ENCODE measurements at places on chromosomes 2 and 18.

DNA sequence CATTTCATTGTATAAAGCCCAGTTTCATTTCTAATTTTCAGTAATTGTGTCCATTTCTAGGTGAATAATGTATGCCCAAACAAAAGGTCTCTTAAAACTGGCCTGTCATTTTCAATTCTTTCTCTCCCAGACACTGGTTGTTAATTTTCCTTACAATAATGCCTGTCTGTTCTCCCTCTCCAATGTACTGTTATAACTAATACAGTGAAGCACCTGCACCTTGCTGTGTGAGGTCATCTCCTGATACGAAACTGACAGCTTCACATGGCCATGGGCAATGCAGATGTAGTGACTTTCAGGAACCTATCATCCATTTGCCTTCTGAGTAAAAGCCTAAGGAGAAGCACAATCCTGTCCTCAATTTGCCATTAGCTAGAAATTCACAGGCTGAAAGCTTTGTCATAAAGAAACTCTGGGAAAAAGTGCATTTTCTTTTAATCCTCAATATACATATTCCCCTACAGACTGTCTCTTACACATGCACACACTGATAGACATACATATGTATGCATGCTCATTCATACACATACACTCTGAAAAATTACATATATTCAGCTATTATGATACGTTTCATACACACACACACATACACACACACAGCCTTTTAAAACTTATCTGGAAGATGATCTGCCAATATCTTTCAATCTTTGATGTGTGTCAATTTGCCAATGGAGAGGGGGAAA lies 1030.3 kb downstream of the TDRD15 start:
- DNase-seq = no peak

GRCh38 chr2:86213056-86213455 lies 13.8 kb downstream of the MRPL35 start:
- no peak for DNase-seq

DNA sequence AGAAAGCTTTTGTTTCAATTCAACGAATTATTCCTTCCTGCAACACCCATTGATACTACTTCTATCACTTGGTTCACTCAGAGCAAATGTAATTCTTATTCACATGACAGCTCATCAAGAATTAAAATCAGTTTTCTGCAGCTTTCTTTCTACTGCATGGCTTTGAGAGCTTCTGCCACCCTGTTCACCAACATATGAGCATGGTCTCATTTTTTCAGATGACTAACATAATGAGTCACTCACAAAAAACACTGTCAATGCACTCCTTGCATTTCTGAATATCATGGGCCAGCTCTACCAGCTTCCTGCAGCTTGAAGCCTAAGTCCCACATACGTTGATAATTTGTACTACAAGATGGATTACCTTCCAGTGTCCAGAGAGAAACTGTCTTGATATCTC lies 342.9 kb downstream of the LRATD1 start:
- DNase-seq = no peak

DNA sequence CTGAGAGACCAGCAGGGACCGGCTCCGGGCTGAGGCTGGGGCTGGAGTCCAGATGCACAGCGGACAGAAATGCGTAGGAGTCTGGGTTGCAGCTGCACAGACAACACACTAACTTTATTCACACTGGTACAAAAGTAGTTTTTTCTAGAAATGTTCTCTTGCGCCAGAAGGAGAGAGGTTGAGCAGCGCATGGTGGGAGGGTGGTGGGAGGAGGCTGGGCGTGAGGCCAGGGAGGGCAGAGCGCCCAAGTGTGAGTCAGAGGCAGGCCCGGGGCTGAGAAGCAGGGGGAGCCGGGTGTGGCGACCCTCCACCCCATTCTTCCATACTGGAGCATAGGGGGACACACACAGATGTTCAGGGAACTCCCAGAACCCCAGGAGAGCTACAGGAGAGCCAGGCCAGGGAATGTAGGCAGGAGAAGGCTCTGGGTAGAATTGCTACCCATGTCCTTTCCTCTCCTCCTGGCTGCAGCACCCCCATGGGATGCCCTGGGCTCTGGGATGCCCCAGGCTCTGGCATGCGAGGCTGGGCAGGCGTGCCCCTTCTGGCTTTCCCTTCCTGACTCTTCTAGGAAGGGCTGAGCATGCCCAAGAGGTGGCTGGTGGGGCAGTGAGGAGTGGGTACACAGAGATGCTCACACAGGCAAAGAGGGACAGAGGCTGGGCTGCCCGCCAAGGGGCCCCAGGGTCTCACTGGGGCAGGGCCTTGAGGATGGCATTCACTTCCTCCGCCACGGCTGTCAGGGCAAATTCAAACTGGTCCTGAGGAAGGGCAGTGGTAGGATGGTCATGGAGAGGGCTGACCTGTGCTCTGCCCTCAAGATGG lies 10.6 kb downstream of the DNAJB2 start:
- DNase-seq = no peak

GRCh38 chr2:235360446-235360845 lies 133.4 kb upstream of the AGAP1 start:
- DNase-seq = no peak

GRCh38 chr2:157106950-157107349 lies 150.6 kb upstream of the GALNT5 start:
- DNase-seq = no peak

DNA sequence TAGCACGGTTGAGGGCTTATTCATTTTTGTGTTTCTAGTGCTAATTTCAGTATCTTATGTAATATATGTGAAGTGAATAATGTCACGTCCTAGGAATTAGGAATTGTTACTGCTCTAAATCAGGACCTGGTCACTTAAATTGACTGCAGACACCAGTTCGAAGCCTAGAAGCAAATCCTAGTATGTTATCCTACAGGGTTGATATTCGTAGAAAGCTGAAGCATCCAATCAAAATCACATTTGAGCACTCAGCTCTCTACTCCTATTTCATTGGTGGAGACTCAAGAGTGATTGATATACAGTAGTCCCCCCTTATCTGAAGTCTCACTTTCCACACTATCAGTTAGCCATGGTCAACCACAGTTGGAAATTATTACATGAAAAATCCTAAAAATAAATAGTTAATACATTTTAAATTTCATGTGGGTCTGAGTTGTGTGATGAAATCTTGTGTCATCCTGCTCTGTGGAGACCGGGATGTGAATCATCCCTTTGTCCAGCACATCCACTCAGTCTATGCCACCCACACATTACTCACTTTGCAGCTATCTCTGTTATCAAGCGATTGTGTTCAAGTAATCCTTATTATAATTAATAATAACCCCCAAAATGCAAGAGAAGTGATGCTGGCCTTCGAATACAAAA lies 35.2 kb upstream of the SCN9A start:
- no peak for DNase-seq

- no peak for DNase-seq
Measured at GRCh38 chr18:49111191-49111988, 160.6 kb upstream of the SMAD7 start.

GRCh38 chr2:8234253-8234652 lies 447.6 kb upstream of the ID2 start:
- DNase-seq = no peak

DNA sequence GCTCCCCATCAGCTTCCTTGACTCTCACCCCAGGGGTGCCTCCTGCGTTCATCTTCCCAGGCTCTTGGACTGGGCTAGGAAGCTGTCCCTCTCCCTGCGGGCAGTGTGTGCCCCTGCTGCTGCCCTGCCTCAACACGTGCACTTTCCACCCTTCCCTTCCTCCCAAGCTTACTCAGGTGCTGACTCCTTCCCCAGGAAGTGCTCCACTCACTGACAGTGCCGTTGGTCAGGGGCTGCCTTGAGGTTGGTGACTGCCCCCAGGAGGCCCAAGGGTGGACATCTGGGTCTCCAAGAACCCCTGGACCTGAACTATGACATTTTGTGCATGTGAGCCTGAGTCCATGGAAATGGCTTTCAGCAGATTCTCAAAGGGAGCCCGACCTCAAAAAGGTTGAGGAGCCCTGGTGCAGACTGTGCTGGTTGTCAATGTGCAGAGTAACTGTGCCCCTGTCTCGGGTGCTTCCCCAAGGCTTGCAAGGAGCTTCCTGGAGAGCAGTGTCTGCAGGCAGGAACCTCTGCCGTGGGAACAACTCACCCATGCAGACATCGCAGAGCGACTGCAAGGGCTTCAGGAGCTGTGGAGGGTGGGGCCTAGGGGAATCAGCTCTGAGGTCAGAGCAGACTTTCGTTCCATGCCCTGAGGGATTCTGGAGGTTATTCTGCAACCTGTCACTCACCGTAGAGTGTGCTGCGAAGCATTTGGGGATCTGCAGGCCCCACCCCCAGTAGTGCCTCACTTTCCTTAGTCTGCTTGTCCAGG lies 116.5 kb upstream of the MCFD2 start:
- no peak for DNase-seq

DNA sequence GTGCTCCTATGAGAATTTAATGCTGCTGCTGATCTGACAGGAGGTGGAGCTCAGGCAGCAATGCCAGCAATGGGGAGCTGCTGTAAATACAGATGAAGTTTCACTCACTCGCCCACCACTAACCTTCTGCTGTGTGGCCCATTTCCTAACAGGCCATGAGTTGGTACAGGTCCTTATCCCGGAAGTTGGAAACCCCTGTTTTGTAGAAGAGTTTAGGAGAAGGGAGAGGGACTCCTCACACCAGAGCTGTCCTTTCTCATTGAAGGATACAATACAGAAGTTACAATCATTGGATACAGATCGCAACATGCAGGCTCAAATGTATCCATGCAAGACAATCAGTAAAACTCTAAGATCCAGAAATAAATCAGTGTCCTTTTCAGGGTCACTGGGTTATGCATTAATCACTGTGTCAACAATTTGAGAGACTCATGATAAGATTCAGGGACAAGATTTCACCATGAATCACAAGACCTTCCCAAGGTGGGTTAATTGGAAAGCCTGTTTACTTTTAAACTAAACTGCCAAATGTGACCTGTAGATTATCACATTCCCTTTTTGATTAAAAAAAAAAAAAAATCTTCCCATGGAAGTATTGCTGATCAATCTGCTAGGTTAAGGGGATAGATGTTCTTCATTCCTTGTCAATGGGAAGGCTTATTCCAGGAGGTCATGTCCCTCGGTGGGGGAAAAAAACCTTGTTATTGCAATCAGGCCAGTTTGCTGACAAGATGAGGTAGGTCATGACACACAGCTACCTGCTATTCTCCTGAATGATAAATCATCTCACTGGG lies 97.2 kb downstream of the SP100 start:
- no peak for DNase-seq

- no peak for DNase-seq
Measured at GRCh38 chr2:105919191-105919811, 174.6 kb downstream of the NCK2 start.

DNA sequence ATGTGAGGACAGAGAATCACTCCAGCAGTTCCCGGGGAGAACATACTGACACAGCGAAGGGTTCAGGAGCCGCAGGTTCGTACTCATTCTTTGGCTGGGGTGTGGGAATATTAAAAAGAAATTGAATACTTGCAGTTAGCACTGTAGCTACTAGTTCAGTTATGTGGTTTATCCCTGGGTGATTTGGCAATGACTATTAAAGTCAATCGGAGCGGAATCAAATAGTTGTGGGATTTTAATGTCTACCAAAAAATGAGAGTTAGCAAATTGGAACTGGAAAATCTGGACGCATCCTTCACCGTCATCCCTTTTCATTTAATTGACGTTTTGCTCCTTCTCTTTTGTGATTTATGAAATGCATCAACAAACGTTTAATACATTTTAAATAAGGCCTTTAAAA lies 50.8 kb downstream of the GBX2 start:
- no peak for DNase-seq

- no peak for DNase-seq
Measured at GRCh38 chr2:23627236-23628009, 242.4 kb downstream of the KLHL29 start.

DNA sequence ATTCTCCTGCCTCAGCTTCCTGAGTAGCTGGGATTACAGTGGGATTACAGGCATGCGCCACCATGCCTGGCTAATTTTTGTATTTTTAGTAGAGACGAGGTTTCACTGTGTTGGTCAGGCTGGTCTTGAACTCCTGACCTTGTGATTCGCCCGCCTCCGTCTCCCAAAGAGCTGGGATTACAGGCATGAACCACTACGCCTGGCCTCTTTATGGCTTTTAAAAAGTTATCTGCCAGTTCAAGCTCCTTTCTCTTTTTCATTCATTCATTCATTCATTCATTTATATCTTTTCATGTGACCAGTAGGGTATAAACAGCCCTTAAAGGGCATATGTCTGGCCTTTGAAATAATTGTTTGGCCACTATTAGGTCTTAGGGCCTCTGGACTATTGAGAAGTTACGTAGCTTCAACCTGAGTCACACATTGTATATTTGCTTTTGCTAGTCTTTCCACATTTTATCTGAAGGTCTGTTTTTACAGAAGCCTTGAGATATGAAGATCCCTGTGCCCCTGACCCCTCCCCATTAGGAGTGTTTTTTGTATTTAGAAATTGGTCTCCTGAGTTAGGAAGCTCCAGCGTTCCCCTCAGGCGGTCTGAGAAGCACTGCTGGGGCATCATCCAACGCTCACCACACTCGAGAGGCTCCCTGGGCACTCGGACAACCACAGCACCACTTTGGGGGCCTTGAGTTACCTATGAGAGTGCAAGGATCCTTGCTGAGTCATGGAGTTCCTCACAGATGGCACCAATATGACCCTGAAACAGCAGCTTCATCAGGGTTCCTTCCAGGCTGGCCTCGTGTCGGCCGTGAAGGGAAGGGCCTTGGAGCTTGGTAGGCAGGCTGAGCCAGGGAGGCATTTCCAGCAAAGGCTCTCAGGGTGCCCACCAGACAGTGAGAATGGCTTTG lies 21.8 kb downstream of the FZD5 start:
- no peak for DNase-seq

- DNase-seq = no peak
Measured at GRCh38 chr2:230592775-230593174, 119.9 kb upstream of the CAB39 start.

- DNase-seq = no peak
Measured at GRCh38 chr2:99698896-99699295, 209.1 kb upstream of the REV1 start.

DNA sequence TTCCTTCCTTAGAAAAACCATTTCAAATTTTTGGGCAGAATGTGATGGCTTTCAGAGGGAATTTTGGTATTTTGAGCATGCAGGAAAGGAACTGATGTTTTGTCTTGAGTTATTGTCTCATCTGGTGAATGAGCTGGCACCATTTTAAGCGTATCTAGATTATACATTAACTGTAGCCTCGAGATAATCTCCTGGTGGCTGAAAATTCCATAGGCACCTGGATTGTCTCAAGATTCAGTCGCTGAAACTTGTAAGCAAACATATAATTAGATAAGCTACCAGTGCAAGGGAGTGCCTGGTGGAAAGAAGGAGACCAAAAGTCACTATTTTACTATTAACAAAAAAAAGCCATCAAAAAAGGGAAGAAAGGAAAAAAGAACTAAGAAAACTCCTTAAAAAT lies 687.8 kb upstream of the DDX18 start:
- no peak for DNase-seq

GRCh38 chr2:181774685-181775084 lies 94.4 kb upstream of the NEUROD1 start:
- peak; percentile 15 for DNase-seq

GRCh38 chr2:111105926-111106325 lies 14.8 kb upstream of the BCL2L11 start:
- no peak for DNase-seq

DNA sequence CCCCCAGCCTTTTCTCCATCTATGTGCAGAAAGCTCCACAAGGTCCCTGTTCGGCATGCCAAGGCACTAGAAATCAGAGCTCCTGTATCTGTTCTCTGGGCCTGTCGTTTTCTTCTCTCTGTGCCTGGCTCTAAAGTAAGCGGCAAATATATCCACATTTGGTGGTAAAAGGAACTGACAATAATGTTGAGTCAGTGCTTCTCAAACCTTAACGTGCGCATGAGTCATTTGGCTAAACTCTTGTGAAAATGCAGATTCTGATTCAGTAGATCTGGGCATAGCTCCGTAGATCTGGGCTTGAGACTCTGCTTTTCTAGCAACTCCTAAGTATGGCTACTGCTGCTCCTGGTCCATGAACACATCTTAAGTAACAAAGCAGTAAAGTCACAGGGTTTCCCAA lies 16.5 kb upstream of the ACSL3 start:
- DNase-seq = no peak
